ENCODE measurements at places on chromosomes 11 and 22. TPM values are rescaled to one million over a fixed set of nuclear protein-coding genes. Genes with fewer than 3 reads are reported as not detected.

DNA sequence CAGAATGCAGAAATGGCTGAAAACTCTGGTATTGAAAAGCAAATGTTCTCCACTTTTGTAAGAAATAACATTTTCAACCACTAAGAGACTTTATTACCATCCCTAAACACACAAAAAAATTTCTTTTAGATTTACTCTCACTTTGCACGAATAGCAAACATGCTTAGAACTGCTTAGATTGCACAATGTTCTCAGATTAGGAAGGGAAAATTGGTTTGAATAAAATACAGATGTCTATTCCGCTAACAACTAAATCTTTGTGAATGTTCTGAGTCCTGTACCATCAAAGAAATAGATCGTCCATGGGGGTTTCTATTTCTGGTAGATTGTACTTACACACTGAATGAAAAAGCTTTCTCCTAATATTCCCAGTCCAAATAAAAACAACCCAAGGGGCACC lies 40.1 kb downstream of the BDNF start:
- no peak overlapping the region for H3K4me3 ChIP-seq
- H3K36me3 ChIP-seq: peaks cover 31% of the 10 kb centered on the region
- DNase-seq: no peak
- H3K4me1 ChIP-seq: peaks cover 31% of the 10 kb centered on the region

GRCh38 chr11:10488121-10488933 lies 33.3 kb downstream of the AMPD3 start:
- no peaks in the 10 kb centered on the region for H3K36me3 ChIP-seq
- H3K4me1 ChIP-seq: peaks cover 17% of the 10 kb centered on the region
- H3K4me3 ChIP-seq: no peak overlapping the region
- H3K27ac ChIP-seq: no peak overlapping the region
- H3K27me3 ChIP-seq: peaks cover 3% of the 10 kb centered on the region

DNA sequence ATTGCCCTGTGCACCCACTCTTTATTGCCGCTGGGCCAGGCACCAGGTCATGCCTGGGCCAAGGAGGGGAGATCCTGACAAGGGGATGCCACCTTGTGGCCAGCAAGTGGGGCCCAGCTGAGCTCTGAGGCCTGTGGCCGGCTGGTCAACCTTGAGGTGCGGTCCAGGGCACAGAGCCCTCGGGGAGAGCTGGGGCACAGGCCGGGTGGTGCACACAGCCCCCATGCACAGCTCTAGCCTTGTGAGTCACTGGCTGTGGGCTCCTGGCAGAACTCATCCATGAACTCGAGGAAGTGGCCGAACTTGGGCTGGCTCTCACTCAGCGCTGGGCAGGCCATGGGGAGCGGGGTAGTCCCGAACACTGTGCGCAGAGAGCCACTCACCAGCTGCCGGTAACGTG lies 94.3 kb downstream of the RNF169 start:
- peak; percentile 26 for DNase-seq
- H3K36me3 ChIP-seq: peaks cover 8% of the 10 kb centered on the region
- H3K27ac ChIP-seq: no peak overlapping the region

DNA sequence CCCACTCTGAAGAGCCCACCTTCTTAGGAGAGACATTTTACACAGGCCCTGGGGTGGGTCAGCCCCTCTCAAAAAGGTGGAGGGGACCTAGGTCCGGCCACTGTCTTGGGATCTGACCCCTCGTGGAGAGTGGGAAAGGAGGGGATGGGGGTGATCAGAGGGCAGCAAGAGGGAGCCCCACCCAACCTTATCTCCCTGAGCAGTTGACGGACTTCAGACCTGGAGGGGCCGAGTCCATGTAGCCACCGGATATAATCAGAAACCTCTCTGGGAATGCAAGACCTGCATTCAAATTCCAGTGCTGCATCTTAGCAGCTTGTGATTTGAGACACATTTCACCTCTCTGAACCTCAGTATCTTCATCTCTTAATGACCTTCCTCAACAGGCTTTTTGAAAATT lies 44.0 kb downstream of the TP53I11 start:
- peaks cover 47% of the 10 kb centered on the region for H3K4me1 ChIP-seq
- DNase-seq: no peak
- no peak overlapping the region for H3K27ac ChIP-seq
- H3K27me3 ChIP-seq: no peaks in the 10 kb centered on the region

- H3K27me3 ChIP-seq: no peaks in the 10 kb centered on the region
- DNase-seq: peak; percentile 10
- H3K4me1 ChIP-seq: no peaks in the 10 kb centered on the region
- H3K27ac ChIP-seq: no peak overlapping the region
Observed at GRCh38 chr11:99884750-99885149, 802.3 kb upstream of the ARHGAP42 start.

DNA sequence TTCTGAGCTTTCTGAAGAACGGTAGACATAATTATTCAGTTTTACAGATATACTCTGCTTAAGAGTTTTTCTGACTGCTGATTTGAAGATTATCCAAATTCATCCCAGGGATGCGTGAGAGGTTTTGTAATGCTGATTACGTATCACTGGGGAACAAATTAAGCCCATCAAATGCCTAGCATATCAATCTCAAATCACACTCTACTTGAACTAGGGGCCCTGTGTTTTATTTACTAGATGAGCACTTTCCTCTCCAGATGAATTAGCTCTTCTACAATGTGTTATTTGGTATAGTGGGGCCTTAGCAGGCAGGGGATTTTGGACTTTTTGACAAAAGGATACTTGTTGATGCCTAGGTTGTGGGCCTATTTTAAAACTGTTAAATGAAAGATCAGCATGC lies 177.9 kb downstream of the JRKL start:
- H3K4me3 ChIP-seq: peak overlapping the region; percentile 29
- H3K27ac ChIP-seq: peak overlapping the region; percentile 32
- no peak for DNase-seq
- H3K27me3 ChIP-seq: no peaks in the 10 kb centered on the region

GRCh38 chr22:28917747-28918549 lies 34.6 kb downstream of the ZNRF3 start:
- peak overlapping the region; percentile 1 for H3K4me3 ChIP-seq
- DNase-seq: no peak
- H3K4me1 ChIP-seq: peaks cover 62% of the 10 kb centered on the region
- peak overlapping the region; percentile 52 for H3K27ac ChIP-seq
- H3K36me3 ChIP-seq: no peaks in the 10 kb centered on the region

GRCh38 chr11:123573286-123573685 lies 81.1 kb downstream of the SCN3B start:
- no peaks in the 10 kb centered on the region for H3K36me3 ChIP-seq
- DNase-seq: no peak
- no peak overlapping the region for H3K4me3 ChIP-seq
- no peaks in the 10 kb centered on the region for H3K27me3 ChIP-seq
- H3K4me1 ChIP-seq: peaks cover 68% of the 10 kb centered on the region

- peaks cover 16% of the 10 kb centered on the region for H3K27me3 ChIP-seq
- H3K27ac ChIP-seq: no peak overlapping the region
- peaks cover 13% of the 10 kb centered on the region for H3K36me3 ChIP-seq
- H3K4me3 ChIP-seq: no peak overlapping the region
Observed at GRCh38 chr11:360326-361280, 8.7 kb upstream of the B4GALNT4 start.

DNA sequence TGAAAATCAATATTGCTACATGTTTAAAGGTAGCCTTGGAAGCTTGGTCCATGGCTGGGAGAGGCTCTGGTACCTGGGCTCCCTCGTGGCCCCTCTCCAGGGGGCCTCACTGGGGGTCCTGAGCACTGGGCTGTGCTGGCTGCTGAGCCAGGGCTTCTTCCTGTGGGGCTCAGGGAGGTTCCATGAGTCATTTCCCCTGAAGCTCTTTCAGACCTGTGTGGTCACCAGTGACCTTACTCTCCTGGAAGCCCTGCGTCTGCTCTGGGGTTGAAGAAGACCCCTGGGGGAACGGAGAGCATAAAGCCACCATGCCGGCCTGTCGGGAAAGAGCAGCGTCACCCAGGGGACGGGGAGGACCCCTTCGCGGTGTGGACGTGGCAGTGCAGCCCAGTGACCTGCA lies 389.0 kb downstream of the TBC1D22A start:
- H3K4me1 ChIP-seq: no peaks in the 10 kb centered on the region
- no peak overlapping the region for H3K27ac ChIP-seq
- H3K27me3 ChIP-seq: no peaks in the 10 kb centered on the region

- peaks cover 16% of the 10 kb centered on the region for H3K4me1 ChIP-seq
- H3K27ac ChIP-seq: no peak overlapping the region
- peaks cover 21% of the 10 kb centered on the region for H3K27me3 ChIP-seq
- H3K36me3 ChIP-seq: no peaks in the 10 kb centered on the region
- DNase-seq: no peak
Observed at GRCh38 chr11:67409261-67409666, 5.4 kb downstream of the TBC1D10C start.

- no peak overlapping the region for H3K4me3 ChIP-seq
- H3K36me3 ChIP-seq: no peaks in the 10 kb centered on the region
- DNase-seq: no peak
- no peaks in the 10 kb centered on the region for H3K27me3 ChIP-seq
- H3K27ac ChIP-seq: no peak overlapping the region
Observed at GRCh38 chr11:87454241-87454640, 416.5 kb downstream of the TMEM135 start.

DNA sequence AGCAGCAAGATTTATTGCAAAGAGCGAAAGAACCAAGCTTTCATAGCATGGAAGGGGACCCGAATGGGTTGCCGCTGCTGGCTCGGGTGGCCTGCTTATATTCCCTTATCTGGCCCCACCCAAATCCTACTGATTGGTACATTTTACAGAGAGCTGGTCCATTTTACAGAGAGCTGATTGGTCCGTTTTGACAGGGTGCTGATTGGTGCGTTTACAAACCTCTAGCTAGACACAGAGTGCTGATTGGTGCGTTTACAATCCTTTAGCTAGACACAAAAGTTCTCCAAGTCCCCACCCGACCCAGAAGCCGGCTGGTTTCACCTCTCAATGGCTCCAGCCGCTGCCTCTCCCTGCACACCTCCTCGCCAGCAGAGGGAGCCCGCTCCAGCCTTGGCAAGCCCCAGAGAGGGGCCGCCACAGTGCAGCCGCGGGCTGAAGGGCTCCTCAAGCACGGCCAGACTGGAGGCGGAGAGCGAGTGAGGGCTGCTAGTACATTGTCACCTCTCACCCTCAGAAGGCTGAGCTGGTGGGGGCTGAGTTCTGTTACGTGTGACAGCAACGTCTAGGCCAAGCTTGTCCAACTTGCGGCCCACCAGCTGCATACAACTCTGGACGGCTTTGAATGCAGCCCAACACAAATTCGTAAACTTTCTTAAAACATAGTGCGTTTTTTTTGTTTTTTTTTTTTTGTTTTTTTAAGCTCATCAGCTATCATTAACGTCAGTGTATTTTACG lies 8.7 kb downstream of the PTH start:
- H3K27ac ChIP-seq: no peak overlapping the region
- DNase-seq: peak; percentile 88
- H3K36me3 ChIP-seq: peaks cover 13% of the 10 kb centered on the region
- H3K4me3 ChIP-seq: peak overlapping the region; percentile 44
- H3K27me3 ChIP-seq: peaks cover 15% of the 10 kb centered on the region
- H3K4me1 ChIP-seq: 0 out of 2 replicates have a peak, but pooled peaks cover 3% of the 10 kb centered on the region

DNA sequence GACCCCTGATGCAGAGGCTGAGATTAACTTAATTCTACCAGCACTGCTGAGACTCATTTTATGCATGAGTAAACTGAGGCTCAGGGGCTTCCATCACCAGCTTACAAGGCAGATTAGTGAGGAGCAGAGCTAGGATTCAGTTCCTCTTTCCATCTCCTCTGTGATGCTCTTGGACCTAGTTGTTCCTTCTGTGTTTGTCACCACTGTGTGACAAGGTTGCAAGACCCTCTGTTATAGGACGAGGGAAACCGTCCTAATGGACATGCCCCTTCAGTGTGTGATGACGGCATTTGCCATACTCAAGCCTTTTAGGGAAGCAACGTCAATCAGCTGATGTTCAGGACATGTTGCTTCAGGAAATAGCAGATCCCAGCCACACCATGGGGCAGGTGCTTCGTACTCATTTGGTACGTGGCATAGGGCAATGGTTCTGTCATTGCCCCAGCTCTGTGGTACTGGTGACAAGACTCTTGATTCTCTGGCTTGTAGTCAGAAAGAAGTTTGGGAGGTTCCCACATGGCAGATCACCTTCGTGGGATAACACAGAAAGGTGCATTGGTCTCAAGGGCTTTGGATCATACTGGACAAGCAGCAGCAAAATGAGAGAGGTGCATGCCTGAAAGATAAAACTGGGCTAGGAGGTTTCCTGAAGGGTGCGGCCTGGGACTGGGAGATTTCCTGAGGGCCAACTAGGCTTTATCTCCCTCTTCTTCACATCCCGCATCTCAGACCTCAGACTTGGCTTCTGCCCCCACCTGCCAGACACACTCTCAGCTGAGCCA lies 23.9 kb upstream of the CD44 start:
- no peaks in the 10 kb centered on the region for H3K36me3 ChIP-seq
- H3K4me1 ChIP-seq: peaks cover 3% of the 10 kb centered on the region
- H3K27me3 ChIP-seq: peaks cover 5% of the 10 kb centered on the region

GRCh38 chr11:70696076-70696475 lies 297.7 kb downstream of the CTTN start:
- peaks cover 4% of the 10 kb centered on the region for H3K36me3 ChIP-seq
- H3K27me3 ChIP-seq: no peaks in the 10 kb centered on the region
- DNase-seq: no peak
- no peak overlapping the region for H3K4me3 ChIP-seq
- H3K4me1 ChIP-seq: peaks cover 31% of the 10 kb centered on the region

GRCh38 chr11:124970925-124971324 lies 16.9 kb downstream of the CCDC15 start:
- H3K4me3 ChIP-seq: no peak overlapping the region
- no peak overlapping the region for H3K27ac ChIP-seq
- H3K4me1 ChIP-seq: peaks cover 3% of the 10 kb centered on the region

- H3K4me1 ChIP-seq: peaks cover 21% of the 10 kb centered on the region
- H3K36me3 ChIP-seq: no peaks in the 10 kb centered on the region
- DNase-seq: no peak
Observed at GRCh38 chr11:11584530-11584810, 37.3 kb downstream of the GALNT18 start.

GRCh38 chr11:94948070-94948617 lies 25.2 kb downstream of the CWC15 start:
- DNase-seq: no peak
- peaks cover 7% of the 10 kb centered on the region for H3K4me1 ChIP-seq
- no peak overlapping the region for H3K27ac ChIP-seq
- H3K36me3 ChIP-seq: peaks cover 2% of the 10 kb centered on the region

- peak overlapping the region; percentile 61 for H3K27ac ChIP-seq
- H3K4me1 ChIP-seq: peaks cover 43% of the 10 kb centered on the region
- DNase-seq: no peak
- no peaks in the 10 kb centered on the region for H3K36me3 ChIP-seq
Observed at GRCh38 chr11:13205486-13205885, 72.1 kb upstream of the BMAL1 start.

- H3K4me1 ChIP-seq: no peaks in the 10 kb centered on the region
- no peaks in the 10 kb centered on the region for H3K27me3 ChIP-seq
- no peak overlapping the region for H3K4me3 ChIP-seq
- no peaks in the 10 kb centered on the region for H3K36me3 ChIP-seq
- H3K27ac ChIP-seq: no peak overlapping the region
Observed at GRCh38 chr22:41762980-41763779, 37.3 kb upstream of the CCDC134 start.

BCR gene
- 129 TPM for total RNA-seq

SLC37A2 gene
- total RNA-seq: 2.2 TPM

TRIM48 gene
- total RNA-seq: not detected

OR51M1 gene
- not detected for total RNA-seq

FAM111A gene
- 22.0 TPM for total RNA-seq

DKK3 gene
- 20.6 TPM for total RNA-seq

PANX2 gene
- total RNA-seq: 10.2 TPM

SCN4B gene
- total RNA-seq: 4.5 TPM

CNIH2 gene
- total RNA-seq: 12.2 TPM

CENPM gene
- total RNA-seq: 41.7 TPM

C1QTNF5 gene
- 2.2 TPM for total RNA-seq

C11orf97 gene
- not detected for total RNA-seq

GLB1L2 gene
- total RNA-seq: 6.0 TPM

THRSP gene
- total RNA-seq: not detected

OR4D9 gene
- total RNA-seq: not detected

All from WTC11 (cell line).